ENCODE measurements at places on chromosomes 6 and 20. TPM values are rescaled to one million over a fixed set of nuclear protein-coding genes. Genes with fewer than 3 reads are reported as not detected.

The CD93 gene
- 0.32 TPM for total RNA-seq

The NOX3 gene
- total RNA-seq, result not detected

The KCNK16 gene
- not detected for total RNA-seq

The PACSIN1 gene
- total RNA-seq, result 0.57 TPM

The PRL gene
- total RNA-seq, result not detected

The FAM209B gene
- total RNA-seq, result 3.9 TPM

The DCDC2 gene
- total RNA-seq, result 0.24 TPM

The KHDC1L gene
- not detected for total RNA-seq

The POU5F1 gene
- not detected for total RNA-seq

The BPIFB1 gene
- total RNA-seq, result not detected

The NRN1 gene
- not detected for total RNA-seq

The FBXL4 gene
- total RNA-seq, result 23.7 TPM

The SASH1 gene
- total RNA-seq, result 1.4 TPM

The POLR1C gene
- total RNA-seq, result 41.8 TPM

The ACTR5 gene
- total RNA-seq, result 14.6 TPM

The BPIFB2 gene
- total RNA-seq, result not detected

The NTSR1 gene
- total RNA-seq, result 0.11 TPM

The CDH4 gene
- 0.12 TPM for total RNA-seq

The HLA-DQA1 gene
- 10.7 TPM for total RNA-seq

The CDH26 gene
- total RNA-seq, result 1.6 TPM

The PBOV1 gene
- not detected for total RNA-seq

The ELOVL2 gene
- not detected for total RNA-seq

The LY6G6D gene
- not detected for total RNA-seq

The TRIM10 gene
- 0.12 TPM for total RNA-seq

The IPCEF1 gene
- total RNA-seq, result 122 TPM

The ATP9A gene
- total RNA-seq, result 2.0 TPM

The RIPPLY2 gene
- total RNA-seq, result not detected

The GSTA3 gene
- total RNA-seq, result not detected

The SLC44A4 gene
- not detected for total RNA-seq

The FAM83D gene
- 1.4 TPM for total RNA-seq

The NFKBIL1 gene
- total RNA-seq, result 11.3 TPM

The ZBTB46 gene
- 1.7 TPM for total RNA-seq

The CALHM6 gene
- 3.0 TPM for total RNA-seq

The SMIM13 gene
- total RNA-seq, result 11.2 TPM

The CST7 gene
- total RNA-seq, result 1.4 TPM

The OOEP gene
- 0.41 TPM for total RNA-seq

The SALL4 gene
- total RNA-seq, result 0.46 TPM

The FAM162B gene
- not detected for total RNA-seq

The PRDM13 gene
- not detected for total RNA-seq

The GUCA1A gene
- total RNA-seq, result not detected

The TMEM14B gene
- total RNA-seq, result 93.8 TPM

The OR12D3 gene
- total RNA-seq, result not detected

The SLC12A5 gene
- total RNA-seq, result not detected

The SLC25A27 gene
- not detected for total RNA-seq

The C6orf15 gene
- not detected for total RNA-seq

The FERMT1 gene
- 0.10 TPM for total RNA-seq

The RGS17 gene
- total RNA-seq, result not detected

The ADTRP gene
- 3.1 TPM for total RNA-seq

The DLK2 gene
- total RNA-seq, result 0.30 TPM

Measured in naive thymus-derived CD4-positive, alpha-beta T cell (primary cell).